CD4-positive, alpha-beta T cell treated with Interleukin-10 for 1 hour (primary cell): ENCODE measurements at places on chromosomes 4 and X.
A peak's percentile ranks its signal among the peaks of the same experiment; 100 is the strongest.

DNA sequence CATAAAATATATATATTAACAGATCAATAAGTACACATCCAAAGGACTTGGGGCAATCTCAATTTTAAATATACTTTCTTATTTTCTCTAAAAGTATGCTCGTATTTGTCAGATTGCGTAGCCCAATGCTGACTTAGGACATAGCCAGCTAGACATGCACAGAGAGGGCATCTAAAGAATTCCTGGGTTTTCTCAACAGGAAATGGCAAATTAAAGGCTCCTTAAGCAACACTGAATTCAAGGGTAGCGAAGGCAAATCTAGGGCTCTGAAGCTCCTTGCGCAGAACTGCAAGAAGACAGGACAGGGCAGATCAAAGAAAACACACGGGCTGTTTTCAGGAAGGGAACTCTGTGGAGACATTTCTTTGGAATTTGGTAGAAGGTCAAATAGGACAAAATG, 94.6 kb upstream of the FTHL17 start:
- no peak for DNase-seq

- DNase-seq: no peak
Observed at GRCh38 chr4:133152831-133153481, 3.9 kb downstream of the PCDH10 start.

DNA sequence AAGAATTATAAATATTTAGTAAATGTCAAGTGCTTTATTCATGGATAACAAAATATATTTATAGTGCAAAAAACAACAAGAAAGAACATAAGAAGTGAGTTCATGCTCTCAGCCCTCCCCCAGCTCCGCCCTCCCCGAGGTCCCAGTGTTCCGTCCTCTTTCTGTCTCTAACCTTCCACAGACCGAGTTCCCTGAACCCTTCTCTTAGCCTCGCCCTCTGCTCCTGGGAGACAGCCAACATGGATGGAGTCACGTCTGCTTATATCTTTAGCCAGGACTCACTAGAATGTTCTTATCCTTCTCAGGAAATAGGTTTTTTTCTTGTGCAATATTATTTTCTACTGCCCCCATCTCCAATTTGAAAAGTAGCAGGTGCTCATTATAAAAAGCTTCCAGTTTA, 40.1 kb upstream of the HELT start:
- DNase-seq: no peak

- no peak for DNase-seq
Observed at GRCh38 chrX:140822184-140822583, 112.6 kb downstream of the LINC00632 start.

DNA sequence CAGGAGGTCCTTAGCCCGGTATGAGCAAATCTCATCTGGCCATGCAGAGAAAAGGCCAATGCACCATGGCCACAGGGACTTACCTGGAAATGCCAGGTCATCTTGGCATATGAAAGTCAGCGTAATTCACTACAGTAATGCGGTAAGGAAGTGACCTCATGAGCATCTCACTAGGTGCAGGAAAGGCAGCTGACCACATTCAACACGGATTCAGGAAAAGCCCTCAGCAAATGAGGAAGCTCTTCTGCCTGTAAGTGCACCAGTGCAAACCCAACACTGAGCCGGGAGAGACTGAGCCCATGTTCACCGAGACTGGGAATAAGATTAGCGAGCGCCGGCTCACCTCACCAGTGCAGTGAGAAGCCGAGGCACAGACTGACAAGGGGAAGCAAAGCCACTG, 23.7 kb downstream of the LRPAP1 start:
- no peak for DNase-seq

DNA sequence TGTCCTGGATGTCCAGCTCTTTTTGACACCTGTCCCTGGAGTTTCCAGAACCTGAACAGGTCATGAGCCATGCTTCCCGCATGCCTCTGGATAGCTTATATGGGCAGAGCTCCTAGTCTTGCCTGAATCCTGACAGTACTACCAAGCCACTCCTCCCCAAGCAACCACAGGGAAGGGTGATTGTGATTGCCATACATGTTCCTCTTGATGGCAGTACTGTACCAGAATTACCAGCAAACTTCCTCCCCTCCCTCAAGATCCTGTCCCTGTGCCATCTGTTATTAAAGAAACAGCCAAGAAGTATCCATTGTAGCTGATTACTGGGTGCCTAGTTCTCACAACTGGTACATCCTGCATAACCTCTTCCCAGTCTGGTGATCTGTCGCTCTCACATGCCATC, 264.3 kb upstream of the AGTR2 start:
- no peak for DNase-seq

DNA sequence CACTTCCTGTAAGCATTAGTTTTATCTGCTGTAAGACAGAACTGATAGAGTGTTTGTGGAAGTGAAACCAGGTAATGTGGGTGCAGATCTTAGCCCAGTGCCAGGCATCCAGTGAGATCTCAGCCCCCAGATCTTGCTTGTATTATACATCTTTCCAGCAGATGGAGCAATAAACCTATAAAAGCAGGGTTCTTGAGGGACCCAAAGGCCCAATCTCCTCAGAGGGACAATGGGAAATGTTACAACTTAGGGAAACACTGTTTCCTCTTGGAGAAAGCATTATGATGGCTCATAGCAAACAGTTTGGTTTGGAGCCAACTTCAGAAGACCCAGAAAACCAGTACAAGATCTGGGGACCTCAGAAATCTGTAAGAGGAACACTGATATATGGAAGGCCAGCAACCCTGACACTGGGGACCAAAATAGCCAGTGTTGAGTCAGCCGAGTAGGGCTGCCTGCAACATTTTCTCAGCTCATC, 206.3 kb downstream of the SLC7A11 start:
- DNase-seq: peak; percentile 2

DNA sequence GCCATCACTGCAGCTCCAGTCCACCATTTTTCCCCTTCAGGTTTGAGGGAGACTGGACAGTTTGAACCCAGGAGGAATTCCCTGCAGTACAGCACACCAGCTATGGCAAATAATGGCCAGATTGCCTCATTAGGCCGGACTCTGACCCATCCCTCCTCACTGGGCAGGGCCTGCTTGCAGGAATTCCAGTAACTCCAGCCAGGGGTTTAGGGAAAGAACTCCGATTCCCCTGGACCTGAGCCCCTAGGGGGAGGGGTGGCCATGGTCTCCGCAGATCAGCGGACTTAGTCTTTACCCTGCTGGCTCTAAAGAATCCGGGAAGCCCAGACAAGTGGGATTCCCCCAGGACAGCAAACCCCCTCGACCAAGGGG, 342.8 kb downstream of the DMD start:
- DNase-seq: no peak

DNA sequence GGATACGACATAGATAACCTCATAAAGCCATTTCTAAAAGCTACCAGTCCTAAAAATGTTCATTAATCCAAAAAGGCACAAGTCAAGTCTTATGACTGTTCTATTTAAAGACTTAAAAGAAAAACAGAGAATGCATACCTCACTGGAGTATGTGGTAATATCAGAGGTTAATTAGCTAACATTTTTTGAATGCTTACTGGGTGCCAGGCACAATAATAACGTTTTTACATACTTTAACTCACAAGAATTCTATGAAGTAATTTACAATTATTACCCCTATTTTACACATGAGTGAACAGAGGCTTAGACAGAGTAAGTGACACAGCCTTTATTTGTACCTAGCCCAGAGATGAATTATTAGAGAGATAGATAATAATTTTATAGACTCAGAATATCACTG, 207.5 kb downstream of the PDGFC start:
- DNase-seq: no peak

- DNase-seq: no peak
Observed at GRCh38 chrX:131979116-131979515, 44.0 kb upstream of the STK26 start.

- DNase-seq: no peak
Observed at GRCh38 chr4:125432078-125432477, 117.3 kb downstream of the FAT4 start.

DNA sequence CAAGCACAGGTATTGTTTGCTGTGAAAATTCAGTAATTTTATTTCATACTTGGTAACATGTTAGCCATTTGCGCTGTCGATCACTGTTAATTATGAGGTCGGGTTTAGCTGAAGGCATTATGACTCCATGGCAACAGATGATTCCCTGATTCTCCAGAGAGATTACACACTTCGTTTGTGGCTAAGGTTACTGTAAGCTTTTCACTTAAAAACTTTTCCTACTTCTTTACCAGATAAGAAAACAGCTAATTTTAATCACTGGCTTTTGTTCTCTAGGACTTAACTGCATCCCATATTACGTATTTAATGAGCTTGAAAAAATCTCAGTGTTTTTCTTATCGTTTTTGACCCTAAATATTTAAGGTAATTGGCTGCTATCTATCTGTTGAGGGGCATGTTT, 2.1 kb downstream of the GSTCD start:
- no peak for DNase-seq

GRCh38 chr4:153337686-153338085, 6.8 kb upstream of the MND1 start:
- no peak for DNase-seq

DNA sequence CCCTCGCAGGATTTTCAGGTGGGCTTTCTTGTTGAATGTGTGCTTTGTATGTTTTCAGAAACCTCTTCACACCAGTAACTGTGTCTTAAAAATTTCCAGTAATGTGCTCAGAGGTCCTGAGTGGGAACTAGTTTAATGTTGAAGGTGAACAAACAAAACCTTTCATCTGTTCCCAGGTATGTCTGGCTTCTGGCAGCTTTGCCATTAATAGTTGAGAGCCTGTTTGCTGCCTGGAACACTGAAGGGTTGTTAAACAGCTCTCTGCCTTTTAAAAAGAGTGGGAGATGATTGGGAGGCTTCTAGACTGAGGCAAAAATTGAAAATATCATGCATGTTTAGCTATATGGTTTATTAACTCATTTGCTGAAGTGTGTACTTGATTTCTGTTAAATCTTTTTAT, 161.2 kb upstream of the AGTR2 start:
- DNase-seq: no peak
